ENCODE measurements at places on chromosomes 3 and 15. TPM values are rescaled to one million over a fixed set of nuclear protein-coding genes. Genes with fewer than 3 reads are reported as not detected.

DNA sequence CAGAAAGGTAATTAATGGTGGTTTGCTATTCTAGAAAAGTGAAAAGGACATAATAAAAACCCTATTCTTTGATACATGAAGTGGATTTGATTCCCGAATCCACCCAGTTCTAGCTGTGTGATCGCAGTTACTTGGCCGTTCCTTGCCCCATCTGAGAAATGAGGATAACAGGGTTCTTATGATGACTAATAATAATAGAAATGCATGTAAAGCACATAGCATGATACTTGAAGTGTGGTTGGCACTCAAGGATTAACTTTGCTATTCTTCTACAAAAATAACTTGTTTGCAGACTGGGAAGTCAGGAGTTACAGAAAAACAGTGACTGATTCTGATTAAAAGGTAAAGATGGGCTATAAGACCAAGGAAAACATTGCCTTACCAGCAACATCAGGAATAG lies 26.8 kb downstream of the PARL start:
- no peak overlapping the region for H3K27ac ChIP-seq
- no peaks in the 10 kb centered on the region for H3K36me3 ChIP-seq
- no peaks in the 10 kb centered on the region for H3K27me3 ChIP-seq

PLSCR5 gene
- total RNA-seq = not detected

DNA sequence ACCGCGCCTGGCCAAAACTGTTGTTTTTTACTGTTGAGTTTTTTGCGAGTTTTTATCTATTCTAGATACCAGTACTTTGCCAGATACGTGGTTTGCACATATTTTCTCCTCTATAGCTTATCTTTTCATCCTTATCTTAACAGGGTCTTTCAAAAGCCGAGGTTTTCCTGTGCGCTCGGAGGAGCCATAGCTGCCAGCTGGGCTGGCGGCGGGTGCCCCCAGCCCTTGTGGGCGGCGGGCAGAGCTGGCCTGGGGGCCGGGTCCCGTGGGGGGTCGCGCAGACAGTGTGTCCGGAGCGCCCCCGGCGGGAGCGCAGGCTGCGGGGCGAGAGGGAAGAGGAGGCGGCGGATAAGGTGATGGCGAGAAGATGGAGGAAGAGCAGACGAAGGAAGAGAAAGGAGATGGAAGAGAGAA lies 11.1 kb upstream of the EIF4A2 start:
- H3K4me1 ChIP-seq = peaks cover 5% of the 10 kb centered on the region
- H3K27me3 ChIP-seq = no peaks in the 10 kb centered on the region
- H3K36me3 ChIP-seq = no peaks in the 10 kb centered on the region
- no peak overlapping the region for H3K27ac ChIP-seq

DNA sequence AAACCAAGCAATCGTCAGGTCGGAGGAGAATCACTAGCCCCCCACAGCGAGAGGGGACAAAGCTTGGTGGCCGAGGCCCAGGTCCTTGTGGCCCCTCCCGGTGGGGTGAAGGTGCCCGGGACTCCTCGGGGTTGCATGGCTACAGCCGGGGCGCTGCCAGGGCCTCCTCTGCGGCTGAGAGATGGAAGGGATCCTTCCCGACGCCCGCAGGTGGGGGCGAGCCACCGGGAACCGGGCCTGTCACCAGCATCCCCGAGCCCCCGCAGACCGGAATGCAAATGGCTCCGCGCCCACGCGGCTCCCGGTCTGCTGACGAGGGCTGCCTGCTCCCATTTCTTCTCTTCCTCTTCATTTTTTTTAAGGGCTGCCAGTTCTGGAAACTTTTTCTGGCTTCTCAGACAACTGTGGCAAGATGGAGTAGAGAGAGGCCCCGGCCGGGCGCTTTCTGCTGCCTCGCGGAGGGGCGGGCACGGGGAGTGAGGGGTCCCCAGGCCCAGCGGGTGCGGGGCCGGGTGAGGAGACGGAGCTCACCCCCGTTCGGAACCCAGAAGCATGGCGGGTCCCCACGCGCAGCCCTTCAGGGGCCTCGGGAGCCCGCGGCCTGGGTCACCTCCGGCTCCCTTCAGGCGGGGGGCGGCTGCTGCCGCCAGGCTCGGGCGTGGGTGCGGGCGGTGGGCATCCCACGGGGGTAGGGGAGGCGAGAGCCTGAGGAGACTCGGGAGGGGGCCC lies 27.5 kb downstream of the MELTF start:
- no peak for DNase-seq
- no peaks in the 10 kb centered on the region for H3K27me3 ChIP-seq
- H3K4me3 ChIP-seq = peak overlapping the region; percentile 71
- no peaks in the 10 kb centered on the region for H3K36me3 ChIP-seq

LRRK1 gene
- total RNA-seq = 58.3 TPM

DNA sequence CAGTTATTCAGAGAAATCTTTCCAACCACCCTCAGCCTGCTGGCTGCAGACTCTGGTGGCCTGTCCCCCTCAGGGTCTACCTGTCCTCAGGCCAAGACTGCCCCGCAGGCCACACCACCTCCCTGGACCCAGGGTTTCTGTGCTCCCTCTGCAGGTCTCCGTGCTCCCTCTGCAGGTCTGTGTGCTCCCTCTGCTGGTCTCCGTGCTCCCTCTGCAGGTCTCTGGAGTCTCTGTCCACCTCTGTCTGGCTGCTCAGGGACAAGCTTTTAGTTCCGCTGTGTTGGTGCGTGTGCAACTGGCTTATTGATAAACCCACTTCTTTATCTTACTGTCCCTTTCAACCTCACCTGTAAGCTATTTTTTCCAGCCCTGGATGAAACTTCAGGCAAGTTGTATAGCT lies 30.1 kb downstream of the BDH1 start:
- no peaks in the 10 kb centered on the region for H3K36me3 ChIP-seq
- H3K27me3 ChIP-seq = no peaks in the 10 kb centered on the region
- no peaks in the 10 kb centered on the region for H3K4me1 ChIP-seq
- H3K27ac ChIP-seq = no peak overlapping the region
- DNase-seq = no peak
- H3K4me3 ChIP-seq = no peak overlapping the region

All from GM12878 (cell line).